ENCODE measurements at places on chromosomes 6 and 20.

DNA sequence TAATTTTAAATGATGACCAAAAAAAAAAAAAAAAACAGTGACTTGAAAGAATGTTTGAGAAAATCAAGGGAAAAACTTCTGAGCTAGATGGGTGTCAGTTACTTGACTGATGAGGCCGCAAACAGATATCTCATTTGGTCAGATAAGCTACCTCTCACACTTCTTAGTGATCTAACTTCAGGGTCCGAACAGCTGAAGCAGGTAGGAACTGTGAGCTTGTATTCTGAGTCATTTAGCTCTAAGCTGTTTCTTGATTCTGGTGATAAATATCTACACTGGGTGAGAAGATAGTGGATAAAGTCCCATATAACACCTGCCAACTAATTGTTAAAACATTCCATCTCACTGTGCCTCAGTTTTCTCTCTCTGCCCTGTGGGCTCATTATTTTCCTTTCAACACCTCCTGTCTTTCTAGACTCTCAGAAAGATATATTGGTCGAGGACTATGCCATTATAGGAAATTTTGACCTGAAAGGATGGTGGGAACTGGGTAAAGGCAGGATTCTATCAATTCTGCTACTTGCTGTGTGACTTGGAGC, 7.7 kb downstream of the KIF3B start:
- DNase-seq, result no peak

- DNase-seq, result no peak
Observed at GRCh38 chr20:528923-529604, 14.5 kb downstream of the CSNK2A1 start.

- no peak for DNase-seq
Observed at GRCh38 chr6:169085466-169085865, 168.2 kb downstream of the THBS2 start.

DNA sequence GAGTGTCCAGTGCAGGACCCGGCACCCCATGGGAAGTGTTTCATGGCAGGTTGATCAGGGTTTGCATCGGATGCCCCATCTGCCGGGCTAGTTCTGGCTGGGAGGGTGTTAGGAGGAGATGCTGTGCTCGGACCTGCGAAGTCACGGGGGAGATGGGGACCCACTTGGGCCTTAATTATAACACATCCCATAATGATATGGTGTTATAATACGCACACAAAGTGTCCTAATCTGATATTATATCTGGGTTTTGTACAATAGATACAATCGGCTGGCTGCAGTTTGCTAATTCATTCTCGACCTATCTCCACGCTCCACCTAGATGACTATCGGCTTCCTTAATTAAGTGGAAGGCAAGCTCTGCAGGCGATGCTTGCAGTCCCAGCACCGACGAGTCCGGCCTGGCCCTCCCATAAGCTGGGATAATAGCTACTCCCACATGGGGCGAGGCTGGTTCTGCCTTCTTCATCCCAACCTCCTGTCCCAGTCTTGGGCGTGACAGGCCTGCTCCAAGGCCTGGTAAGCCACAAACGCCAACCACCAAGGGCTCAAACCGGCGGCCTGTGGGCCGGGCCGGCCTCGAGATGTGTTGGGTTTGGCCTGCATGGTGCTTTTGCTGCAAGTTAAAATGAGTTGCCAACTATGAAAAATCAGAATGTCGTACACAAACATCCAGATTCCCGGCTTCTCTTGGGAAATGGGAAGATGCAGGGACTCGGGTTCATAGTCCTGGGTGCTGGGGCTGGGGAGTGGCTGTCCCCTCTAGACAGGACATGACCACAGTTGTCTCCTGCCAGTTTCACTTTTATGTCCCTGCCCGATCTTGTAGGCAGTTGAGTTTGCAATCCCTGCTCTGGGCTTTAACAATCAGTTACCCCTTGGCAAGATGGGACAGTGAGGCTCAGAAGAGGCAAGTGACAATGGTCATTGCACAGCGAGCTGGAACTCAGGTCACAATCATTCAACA, 32.7 kb downstream of the CEBPB start:
- no peak for DNase-seq

GRCh38 chr6:50301307-50301706, 251.6 kb upstream of the DEFB112 start:
- no peak for DNase-seq

GRCh38 chr6:84685983-84686584, 78.3 kb downstream of the TBX18 start:
- DNase-seq, result no peak

DNA sequence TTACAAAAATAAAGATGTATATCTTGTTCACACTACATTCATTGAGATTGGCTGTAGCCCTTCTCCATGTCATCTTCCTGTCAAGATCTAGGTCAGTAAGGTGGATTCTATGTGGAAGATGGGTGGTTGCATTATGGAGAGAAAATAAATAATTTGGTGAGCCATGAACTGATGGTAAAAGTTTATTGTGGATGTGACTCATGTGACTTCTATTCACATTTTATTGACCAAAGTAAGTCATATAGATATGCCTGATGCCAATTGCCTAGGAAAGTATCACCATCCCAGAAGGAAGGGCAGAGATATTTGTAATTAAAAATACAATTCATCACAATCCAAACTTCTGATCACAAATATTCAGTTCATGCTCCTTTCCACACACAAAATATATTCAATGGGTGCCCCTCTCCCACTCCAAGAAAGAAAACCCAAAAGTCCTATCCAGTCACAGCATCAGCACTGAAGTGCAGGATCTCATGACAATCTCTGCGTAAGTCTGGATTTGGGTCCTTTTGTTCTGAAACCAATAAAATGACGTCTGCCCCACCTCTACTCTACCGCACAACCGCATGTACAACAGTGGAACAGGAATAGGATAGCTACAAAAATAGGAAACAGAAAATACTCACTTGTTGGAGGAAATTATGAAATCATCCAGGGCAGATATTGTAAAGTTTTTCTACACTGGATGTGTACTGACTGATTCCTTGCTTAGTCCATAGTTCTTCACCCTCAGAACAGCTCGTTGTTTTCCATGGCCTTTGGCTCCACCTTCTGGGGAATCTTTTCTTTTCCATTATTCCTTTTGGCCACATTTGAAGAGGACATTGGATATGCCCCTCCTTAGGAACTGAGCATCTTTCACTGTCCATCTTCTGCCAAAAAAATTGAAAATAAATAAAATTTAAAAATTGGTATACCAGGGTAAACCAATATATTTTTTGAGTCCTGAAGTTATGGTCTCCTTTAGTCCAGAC, 16.1 kb upstream of the SLC17A3 start:
- DNase-seq, result no peak

DNA sequence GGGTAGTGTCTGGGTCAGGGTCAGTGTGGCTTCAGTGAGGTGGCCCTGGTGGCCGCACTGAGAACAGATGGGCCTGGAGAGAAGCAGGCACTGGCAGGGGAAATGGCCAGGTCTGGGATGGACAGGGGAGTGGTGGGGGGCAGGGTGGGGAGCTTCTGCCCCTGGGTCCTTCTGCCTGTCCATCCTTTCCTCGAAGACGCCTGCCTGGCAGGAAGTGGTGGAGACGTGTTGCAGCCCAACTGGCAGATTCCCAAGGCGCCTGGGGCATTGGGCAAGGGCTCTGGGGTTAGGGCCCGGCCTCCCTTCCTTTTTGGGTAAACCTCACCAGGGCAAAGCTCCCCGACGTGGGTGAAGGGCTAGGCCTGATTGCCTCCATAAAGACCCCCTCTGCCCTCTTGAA, 10.4 kb downstream of the SRC start:
- DNase-seq, result no peak

GRCh38 chr6:24419526-24419925, 16.8 kb downstream of the MRS2 start:
- no peak for DNase-seq

- no peak for DNase-seq
Observed at GRCh38 chr6:78607189-78607588, 260.2 kb upstream of the IRAK1BP1 start.

DNA sequence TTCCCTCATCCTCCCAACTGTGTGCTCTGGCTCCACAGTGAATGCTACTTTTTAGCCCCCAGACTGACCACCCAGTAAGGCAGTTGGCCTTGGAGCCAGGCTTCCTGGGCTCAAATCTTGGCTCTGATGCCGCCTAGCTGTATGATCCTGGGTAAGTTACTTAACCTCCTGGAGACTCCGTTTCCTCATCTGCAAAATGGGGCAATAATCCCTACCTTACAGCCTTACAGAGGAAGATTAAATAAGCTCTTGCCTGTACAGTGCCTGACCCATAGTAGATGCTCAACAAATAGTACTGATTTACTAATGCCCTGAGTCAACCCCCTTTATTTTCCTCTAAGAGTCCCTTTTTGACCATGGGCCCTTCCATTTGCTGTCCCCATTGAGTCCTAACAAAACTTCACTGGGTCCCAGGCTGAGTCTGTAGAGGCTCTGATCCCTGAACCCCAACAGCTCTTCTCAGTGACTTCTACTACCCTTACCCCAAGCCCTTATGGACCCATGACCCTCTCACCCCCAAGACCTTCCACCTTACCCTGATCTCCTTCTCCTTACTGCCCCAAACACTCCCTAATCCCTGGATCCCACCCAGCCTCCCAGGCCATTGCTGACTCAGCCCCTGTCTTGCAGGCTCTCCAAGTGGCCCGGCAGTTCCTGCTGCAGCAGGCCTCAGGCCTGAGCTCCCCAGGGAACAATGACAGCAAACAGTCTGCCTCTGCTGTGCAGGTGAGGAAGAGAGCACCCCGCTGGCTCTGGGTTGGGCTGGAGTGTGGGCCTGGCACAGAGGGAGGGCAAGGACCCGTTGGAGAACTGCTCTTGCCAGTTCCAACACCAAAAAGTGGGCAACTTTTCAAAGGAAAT, 31.4 kb downstream of the FOXP4 start:
- DNase-seq, result no peak

Data from activated CD4-positive, alpha-beta T cell treated with anti-CD3 and anti-CD28 coated beads for 24 hours (primary cell).